H7 (cell line): ENCODE measurements at places on chromosomes 2 and 18. TPM values are rescaled to one million over a fixed set of nuclear protein-coding genes. Genes with fewer than 3 reads are reported as not detected.

IL1F10 gene
- not detected in 2 replicates for total RNA-seq

TRIM54 gene
- total RNA-seq: 3.4 and 5.5 TPM in 2 replicates

DNA sequence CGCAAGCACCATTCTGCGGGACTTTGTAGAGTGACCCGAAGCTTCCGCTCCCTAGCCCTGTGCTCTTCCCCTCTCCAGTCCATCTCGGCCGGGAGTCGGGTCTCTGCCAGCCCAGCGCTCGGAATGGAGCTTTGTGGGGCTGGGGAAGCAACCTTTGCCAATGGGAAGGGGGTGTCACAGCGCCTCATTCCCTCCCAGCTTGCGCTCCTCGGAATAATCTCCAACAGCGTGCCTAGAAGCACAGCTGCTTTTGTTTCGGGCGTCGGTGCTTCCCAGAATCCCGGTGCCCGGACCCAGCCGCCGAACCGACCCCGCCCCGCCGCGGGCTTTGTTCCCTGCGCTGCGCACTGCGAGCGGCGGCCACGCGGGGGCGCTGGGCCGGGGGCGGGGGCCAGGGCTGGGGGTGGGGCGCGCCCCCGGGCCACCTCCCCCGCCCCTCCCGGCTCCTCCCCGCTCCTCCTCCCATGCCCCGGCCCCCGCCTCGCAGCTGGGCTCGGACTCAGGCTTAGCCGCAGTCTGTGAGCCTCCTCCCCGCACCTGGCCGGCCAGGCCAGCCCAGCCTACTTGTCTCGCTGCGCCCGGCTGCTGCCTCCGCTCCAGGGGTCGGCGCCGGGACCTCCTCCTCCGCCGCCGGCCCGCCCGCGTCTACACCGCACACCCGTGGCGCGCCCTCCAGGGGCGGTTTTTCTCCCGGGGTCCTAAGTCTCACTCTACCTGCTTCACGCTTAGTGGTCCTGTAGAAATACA lies 77.7 kb upstream of the SMAD2 start:
- DNase-seq: peak; percentile 100

GRCh38 chr18:31741097-31741735 lies 19.5 kb downstream of the SLC25A52 start:
- DNase-seq: no peak

DNA sequence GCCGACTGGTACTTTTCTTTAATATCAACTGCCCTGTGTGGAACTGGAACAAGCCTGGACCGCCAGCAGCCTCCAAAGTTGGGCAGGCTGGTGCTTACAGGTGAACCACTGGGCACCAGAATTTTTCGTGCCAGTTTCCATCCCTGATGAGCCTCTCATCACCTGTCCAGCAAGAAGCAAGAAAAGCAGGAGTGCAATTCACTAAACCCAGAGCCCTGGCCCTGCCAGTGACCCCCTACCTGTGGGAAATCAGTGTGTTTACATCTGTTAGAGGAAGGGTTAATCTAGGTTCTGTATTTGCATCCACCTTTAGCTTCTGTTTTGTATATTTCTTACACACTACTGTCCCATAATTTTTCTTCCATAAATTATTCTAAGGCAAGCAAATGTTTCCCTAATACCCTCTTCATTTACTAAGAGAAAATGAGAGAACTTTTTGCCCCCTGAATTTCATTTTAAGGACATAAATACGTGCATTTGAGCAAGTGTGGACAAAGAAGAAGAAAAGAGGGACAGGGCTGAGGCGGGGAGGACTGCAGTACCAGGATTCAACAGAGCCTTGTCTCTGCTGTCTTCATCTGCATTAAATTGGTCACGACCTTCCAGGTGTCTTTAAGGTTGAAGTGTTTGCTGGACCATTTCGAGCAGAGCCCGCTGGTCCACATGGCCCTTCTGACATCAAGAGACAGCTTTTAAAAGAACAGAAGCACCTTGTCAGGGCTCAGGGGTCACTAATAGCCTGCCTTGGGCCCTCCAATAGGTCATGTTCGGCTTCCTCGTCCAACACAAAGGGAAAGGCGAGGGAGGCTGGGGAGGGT lies 763.1 kb downstream of the BCL11A start:
- DNase-seq: no peak
